ENCODE measurements at places on chromosomes 3 and 15.

DNA sequence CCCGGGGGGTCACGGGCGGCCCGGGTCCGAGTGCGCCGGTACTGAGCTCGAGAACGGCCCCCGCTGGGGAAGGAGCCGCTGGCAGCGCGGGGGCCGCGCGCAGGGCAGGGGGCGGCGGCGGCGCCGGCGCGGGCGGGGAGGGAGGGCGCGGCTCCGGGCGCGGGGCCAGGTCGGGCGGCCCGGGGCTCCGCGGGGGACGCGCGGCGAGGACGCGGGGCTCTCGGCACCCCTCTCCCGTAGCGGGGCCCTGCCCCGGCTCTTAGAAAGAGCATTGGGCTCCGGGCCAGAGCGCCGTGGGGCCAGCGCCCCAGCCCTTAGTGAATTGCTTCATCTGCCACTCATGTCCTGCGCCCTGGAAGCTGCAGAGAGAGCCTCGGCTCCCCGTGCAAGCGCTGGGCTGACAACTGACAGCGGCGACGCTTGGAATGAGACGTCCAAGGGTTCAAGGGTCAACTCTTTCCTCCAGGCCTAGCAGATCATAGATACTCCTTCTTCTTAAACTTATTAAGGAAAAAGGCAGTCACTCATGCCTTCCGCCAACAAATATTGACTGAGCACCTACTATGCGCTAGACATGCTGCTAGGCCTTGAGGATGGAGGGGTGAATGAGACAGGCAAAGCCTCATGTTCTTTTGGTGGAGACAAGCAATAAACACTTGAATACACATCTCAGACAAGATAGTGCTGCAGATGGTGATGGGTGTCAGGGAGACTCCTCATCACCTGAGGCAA is 140.8 kb downstream of the SMAD6 start:
- DNase-seq, result no peak

GRCh38 chr3:64627042-64627441 is 60.8 kb downstream of the ADAMTS9 start:
- DNase-seq, result no peak

GRCh38 chr3:128707928-128708494 is 18.0 kb upstream of the RAB7A start:
- no peak for DNase-seq

GRCh38 chr3:52453496-52454249 is at the start of gene TNNC1:
TNNC1 (minus strand) TSS chr3:52454041; CDS start chr3:52454015, 26 bp downstream.
- DNase-seq, result no peak

DNA sequence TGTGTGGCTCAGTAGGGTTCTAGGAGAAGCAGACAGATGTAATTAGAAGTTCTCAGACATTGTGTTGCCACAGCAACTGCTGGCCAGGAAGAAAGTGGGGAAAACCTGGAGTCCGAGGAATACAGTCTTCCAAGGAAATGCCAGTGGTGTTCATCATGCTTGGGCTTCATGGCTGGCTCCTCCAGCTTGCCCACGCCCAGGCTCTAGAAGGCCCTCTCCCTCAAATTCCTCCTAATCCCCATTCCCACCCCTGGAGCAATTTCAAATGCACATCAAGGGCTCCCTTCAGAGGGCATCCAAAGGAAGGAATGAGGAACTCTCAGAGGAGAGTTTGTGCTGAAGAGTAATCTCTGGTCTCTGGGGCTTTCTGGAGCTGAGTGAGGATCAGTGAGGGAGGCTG is 21.9 kb downstream of the FSTL1 start:
- no peak for DNase-seq

DNA sequence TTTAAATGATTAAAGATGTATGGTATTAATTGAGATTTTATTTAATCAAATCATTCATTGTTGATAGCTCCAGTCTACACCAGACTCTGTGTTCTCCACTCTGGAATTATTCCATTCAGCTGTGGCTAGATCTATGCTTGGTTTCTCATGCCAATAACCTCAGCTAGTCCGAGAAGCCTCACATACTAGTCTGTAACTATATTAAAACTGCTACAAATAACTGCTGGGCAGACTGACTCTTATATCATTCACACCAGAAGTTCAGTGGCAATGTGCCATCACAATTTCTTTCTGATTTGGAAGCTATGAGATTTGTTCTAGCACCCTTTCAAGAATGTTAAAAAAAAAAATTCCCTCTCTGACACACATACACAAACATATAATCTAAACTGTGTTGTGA is 947.3 kb downstream of the ROBO1 start:
- no peak for DNase-seq

GRCh38 chr3:38560284-38560683 is 64.1 kb downstream of the EXOG start:
- no peak for DNase-seq

DNA sequence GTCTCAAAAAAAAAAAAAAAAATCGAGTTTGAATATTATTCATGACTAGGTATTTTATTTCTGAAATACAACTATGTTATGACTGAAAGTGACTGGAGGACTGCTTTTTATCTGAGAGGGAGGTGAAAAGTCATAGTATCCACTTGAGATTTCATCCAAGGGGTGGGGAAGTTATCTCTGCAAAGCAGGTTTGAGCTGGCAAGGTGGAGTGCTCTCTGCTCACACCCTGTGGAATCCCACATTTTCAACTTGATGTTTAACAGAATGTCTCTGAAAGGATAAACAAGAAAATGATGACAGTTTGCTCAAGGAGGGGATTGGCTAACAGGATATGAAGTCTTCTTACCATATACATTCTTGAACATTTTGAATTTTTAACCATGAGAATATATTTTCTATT is 27.3 kb upstream of the SEC62 start:
- no peak for DNase-seq

DNA sequence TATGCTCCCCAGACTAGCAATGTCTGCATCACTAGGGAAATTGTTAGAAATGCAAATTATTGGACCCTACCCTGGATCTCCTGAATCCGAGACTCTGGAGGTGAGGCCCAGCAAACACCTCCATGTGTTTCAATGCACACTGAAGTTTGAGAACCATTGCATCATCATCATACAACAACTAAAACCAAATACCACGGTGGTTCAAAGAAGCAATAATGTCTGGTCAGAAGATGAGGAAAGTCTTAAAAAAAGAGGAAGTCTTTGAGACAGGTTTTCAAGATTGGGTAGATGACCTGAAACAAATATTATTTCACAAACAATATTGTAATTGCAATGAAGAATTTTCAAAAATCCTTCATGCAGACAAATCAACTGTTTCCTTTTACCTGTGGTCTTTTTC is 60.3 kb upstream of the TRA2B start:
- no peak for DNase-seq

DNA sequence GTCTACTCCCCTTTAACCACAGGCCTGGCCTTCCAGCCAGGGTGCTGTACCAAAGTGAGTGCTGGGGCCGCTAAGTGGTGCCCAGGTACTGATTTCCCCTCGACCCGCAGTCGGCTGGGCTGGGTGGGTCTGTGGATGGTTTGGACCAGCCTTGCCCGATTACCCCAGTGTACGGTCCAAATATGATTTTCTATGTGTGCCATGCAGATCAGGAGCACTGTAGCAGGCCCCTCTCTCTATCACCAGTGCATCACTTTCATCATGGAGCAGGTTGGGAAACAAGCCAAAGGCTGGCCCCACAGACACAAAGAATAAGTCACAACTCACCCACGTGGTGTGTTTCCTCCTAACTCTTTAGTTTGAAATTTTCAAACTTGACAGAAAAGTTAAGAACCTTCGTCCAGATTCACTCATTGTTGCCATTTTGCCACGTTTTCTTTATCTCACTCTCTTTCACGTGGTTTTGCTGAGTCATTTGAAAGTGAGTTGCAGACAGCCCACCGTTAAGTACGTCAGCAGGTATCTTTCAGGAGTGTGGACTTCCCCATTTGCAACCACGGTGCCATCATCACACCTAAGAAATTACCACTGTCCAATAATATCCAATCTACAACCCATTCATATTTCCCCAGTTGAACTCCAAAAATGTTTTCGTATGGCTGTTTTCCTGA is 37.0 kb downstream of the ZNF710 start:
- DNase-seq, result peak; percentile 68

GRCh38 chr3:87218560-87218959 is 8.5 kb upstream of the CHMP2B start:
- no peak for DNase-seq

- no peak for DNase-seq
Observed at GRCh38 chr3:136432685-136433084, 182.5 kb downstream of the PCCB start.

- DNase-seq, result no peak
Observed at GRCh38 chr3:119555309-119555735, 4.1 kb downstream of the CD80 start.

DNA sequence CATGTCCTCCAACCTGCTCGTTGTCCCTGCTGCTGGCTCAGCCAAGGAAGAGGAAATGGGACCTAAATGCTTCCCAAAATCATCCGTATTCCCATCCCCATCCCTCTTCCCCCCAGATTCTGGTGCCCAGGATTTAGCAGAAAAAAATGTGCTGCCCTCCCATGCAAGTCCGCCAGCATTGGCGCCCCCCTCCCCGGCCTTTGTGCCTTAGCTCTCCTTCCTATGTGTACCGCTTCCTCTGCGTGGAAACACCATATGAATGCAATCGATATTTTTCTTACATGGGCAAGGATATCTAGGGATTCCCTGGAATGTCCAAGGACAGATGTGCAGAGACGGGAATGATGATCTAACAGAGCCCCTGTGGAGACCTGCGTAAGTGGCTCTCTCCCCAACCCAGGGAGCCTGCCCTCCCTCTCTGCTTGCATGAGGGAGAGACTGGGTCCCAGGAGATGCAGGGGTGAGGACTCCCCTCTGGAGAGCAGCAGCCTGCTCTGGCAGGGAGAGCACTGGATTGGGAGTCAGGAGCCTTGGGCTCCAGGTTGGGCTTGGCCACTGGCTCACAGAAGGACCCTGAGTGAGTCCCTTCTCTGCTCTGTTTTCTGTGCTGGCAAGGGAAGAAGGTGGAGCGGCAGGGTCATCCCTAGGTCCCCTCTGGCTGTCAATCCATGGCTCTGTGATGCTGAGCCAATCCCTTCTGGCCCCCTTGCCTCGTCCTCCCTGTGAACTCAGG is 227.2 kb downstream of the XXYLT1 start:
- DNase-seq, result no peak

DNA sequence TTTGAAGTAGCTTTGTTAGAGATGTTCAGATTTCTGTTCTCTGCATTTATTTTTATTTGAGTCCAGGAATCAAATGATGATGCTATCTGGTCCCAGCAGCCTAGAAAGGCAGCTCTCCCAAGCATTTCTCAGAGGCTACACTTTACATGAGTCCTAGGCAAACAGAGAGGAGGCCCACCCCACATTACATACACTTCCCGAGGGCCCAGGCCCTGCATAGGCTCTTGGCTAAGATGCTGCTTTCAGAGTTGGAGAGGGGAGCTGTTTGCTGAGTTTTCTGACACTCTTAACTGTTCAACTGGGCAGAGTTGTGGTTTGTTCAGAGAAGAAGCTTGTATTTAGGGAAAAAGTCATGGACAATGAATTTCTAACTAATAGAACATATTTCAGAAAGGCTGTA is 117.9 kb upstream of the RGMA start:
- DNase-seq, result no peak

DNA sequence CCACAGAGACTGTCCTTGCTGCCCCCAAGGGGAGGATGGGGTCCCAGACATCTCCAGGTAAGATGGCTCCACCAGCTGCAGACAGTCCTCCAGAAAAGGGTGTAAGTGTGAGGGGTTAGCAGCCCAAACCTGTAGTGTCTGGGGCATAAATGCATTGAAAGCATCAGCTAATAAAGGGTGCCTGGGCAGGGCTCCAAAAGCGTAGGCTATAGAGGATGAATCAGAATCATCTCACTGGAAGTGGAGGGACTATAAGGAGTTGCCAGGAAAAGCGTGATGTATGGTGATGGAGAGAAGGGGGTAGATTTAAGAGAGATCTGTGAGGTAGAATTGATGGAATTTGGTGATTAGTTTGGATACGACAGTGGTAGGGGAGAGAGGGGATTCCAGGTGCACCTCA is 79.9 kb upstream of the ONECUT1 start:
- no peak for DNase-seq

- DNase-seq, result peak; percentile 86
Observed at GRCh38 chr3:141498598-141499223, 11.9 kb downstream of the RASA2 start.

- no peak for DNase-seq
Observed at GRCh38 chr3:188649521-188649920, 495.6 kb downstream of the LPP start.

- DNase-seq, result no peak
Observed at GRCh38 chr15:83396101-83396500, 51.0 kb upstream of the SH3GL3 start.

- DNase-seq, result no peak
Observed at GRCh38 chr3:53231532-53232511, 24.0 kb downstream of the TKT start.

DNA sequence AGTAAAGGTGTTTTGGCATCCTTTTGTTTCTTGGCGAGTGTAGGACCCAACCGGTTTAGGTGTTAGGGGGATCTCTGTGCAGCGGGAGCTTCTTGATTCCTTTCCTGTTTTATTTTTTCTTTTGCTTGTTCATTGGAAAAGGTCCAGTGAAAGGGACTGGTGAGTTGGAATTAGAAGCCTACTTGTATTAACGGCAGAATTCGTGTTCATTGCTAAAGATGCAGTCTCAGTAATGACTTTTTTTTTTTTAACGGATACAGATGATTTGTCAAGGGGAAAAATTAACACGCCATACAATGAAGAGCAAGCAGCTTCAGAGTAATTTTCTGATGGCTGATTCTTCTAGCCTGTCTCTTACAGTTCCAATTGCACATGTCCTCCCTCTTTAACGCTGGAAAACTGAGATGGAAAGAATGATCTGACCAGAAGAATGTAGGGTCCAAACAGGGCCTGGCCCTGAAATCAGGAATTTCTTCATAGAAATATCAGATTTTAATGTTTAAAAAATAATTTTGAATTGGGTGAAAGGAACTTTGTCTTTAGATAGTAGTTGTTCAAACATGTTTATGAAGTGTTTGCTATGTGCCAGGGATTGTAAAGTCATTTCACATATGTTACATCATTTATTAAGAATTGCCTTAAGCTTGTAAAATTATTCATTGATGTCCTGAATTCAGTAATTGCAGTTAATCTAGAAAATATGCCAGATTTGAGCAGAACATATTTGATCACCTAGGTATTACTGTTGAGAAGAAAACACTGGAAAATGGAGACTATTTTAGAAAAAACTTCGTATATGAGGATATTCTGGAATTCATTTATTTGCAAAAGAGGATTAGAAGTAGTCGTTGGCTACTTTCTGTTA is 1.4 kb downstream of the MAPK6 start:
- DNase-seq, result no peak

GRCh38 chr3:46736006-46736872 is 18.6 kb upstream of the PRSS50 start:
- DNase-seq, result no peak

DNA sequence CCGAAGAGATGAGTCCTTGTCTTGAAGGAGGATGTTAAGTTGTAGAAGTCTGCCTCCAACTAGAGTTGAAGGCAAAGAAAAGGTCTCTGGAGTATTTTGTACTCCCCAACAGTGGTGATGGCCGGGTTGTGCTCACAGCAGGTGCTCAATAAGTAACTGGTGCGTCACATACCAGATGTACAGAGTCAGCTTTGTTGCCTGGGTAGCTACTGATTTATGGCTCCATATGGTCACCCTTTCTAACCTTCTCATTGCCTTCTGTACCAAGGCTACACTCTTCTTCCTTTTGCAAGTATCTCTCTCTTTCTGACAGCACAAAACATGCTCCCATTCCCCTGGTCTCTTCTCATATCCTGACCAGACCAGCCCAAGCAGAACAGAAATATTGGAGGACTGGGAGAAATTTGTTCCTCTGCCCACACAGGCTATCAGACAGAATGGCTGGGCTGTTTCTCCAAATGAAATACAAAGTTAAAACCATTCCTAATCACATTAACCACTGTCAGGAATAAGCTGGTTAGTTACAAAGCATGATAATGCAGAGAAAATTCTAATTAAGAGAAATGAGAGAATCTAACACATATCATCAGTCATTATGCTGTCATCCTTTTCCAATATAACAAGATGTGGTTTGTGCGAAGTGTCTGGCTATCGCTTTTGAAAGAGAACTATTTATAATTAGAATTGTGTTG is 150.1 kb upstream of the LRRN1 start:
- no peak for DNase-seq
